Activated naive CD4-positive, alpha-beta T cell treated with Interleukin-2 at 50 U/mL for 16 hours (primary cell): ENCODE measurements at places on chromosomes 1 and 21.

DNA sequence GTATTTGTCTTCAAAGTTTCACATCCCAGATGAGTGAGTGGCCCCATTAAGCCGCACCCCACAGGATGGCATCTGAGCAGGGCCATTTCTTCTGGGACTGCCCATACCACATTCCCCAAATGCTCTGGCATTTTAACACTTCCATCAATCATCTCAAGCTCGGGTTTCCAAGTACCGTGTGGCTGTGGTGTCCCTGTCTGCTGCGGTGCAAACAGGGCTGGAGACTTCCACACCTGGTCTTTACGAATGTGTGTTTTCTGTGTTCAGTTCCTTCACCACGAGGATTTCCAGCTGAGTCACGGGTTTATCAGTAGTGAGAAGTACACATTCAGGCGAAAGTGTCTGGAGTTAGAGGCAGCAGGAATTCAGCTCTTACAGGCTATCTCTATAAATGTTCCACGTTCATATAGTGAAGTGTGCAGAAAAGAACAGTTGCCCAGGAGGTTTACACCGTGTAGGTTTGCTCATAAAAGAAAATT, 195.2 kb downstream of the RHOU start:
- DNase-seq = no peak

GRCh38 chr1:210441028-210441427, 112.3 kb downstream of the HHAT start:
- DNase-seq = no peak

DNA sequence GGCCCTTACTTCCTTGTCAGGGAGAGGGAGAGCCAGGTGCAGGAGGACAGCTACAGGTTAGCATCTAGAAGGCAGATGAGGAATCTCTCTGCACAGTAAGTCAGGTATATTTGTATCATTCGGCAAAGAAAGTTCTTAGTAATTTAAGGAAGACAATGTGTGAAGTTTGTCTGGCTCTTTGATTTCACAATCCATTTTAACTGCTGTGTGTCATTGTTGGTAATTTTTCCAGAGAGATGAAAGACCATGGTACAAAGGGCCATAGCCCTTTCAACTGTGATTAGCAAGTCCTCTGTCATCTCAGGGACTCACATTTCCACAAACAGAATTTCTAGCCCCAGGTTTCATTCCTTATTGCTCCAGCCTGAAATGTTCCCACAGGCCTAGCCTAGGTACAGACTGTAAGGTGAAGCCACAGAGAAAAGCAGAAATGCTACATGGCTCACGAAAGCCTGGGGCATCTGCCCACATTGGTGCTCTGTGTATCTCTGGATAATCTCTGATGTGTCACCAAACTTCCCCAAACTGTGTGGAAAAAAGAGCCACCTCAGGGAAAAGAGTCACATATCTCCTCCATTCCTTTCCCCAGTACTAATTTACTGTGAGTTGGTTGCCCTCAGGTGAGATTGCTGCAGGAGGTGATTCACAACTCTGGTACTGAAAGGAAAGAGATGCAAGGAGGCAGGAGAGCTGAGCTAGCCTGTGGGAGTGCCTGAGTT, 70.6 kb downstream of the SYT6 start:
- DNase-seq = no peak

DNA sequence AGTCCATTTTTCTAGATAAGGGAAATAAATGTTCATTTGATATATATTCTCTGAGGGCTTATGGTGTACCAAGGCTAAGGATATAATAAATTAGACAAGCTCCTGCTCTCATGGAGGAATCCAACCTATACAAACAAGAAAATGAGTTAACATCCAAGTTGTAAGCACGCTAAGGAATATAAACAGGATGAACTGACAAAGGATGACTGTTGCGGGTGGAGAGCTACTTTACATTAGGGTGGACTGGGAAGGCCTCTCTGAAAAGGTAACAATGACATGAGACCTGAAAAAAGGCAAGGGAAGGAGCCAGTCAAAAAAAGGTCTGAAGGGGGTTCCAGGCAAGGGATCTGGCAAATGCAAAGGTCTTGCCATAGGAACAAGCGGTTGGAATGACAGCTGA, 3.1 kb downstream of the BCAR3 start:
- no peak for DNase-seq

GRCh38 chr1:150110116-150110515, 39.6 kb upstream of the PLEKHO1 start:
- no peak for DNase-seq

DNA sequence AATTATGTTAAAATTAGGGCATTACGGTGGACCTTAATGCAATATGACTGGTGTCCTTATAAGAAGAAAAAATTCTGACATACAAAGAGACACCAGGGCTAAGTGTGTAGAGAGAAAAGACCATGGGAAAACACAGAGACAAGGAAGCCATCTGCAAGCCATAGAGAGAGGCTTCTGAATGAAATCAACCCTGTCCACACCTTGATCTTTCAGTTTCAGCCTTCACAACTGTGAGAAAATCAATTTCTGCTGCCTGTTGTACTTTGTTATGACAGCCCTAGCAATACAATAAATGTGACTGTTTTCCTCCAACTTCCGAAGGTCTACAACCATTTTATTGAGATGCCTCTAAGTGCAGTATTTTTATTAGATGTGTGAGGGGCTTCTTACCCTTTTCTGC, 1407.2 kb downstream of the MRPL39 start:
- DNase-seq = no peak

GRCh38 chr1:240149484-240150094, 57.9 kb downstream of the FMN2 start:
- no peak for DNase-seq

DNA sequence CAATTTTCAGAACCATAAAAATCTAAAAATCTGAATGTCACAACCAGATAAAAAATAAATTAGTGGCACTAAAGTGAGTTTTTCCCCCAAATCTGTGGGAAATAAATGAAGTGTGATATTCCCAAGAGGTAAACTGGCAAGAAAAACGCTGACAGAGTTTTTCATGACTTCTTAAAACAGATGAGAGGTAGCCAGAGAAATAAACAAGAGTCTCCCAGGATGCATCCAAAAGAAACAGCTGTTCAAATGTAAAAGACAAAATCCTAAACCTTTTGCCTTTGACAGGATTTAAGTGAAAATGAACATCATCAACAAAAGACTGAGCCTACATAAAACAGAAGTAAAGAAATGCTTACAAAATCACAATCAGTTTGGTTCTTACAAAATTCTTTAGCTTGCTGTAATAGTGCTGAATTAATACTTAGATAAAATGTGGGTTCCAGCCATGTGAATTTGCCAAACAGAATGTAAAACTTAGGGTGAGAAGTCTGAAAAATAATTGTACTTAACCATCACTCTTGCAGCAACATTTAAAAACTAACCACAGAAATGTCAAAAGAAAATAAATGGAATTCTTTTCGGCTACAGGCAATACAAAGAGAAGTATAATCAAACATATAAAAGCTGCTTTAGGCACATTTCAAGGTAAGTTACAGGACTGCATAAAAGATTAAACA, 133.6 kb downstream of the EIF4G3 start:
- DNase-seq = no peak

- no peak for DNase-seq
Observed at GRCh38 chr1:24878775-24879742, 51.0 kb downstream of the RUNX3 start.

DNA sequence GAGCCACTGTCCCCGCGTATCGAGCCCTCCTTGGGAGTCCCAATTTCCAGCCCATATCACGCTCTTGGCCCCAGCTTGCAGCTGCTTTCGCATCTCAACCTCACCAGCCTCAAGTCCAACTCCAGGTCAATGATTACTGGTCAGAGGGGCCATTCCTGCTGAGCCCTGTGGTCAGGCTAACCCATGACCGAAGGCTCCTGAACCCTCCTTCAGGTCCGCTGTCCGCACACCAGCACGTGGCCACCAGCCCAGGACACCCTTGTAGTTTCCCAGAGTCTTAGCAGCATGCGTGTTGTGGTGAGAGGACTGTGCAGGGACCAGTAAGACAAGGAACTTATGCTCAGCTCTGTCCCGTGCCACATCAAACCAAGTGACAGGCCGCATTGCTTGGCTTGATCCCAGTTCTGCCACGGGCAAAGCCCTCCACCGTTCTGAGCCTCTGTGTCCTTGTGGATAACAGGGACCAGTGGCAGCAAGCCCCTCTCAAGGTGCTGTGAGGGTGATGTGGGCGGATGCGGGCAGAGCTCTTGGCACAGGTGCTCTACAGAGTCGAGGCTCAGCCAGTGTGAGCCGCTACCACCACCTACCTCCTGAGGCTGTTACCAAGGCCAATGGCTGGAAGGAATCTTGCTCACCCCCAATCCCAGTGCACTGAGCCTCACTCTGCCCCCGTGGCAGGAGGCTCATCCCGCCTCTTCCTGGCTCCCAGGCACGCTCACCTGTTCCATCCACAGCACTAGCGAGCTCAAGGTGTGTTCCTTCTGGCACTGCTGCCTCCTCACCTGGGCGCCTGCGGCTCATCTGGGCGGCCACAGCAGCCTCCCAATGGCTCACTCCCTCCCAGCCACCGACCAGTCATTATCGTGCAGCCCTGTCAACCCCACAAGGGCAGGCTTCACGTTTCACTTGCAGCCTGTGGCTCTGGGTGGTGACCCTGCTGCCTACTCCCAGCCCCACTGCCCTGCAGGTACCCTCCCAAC, 20.4 kb downstream of the KRTAP10-1 start:
- no peak for DNase-seq

- DNase-seq = peak; percentile 84
Observed at GRCh38 chr1:111203681-111204200, 3.3 kb upstream of the DENND2D start.

- DNase-seq = no peak
Observed at GRCh38 chr1:59703226-59703917, 111.4 kb upstream of the HOOK1 start.

DNA sequence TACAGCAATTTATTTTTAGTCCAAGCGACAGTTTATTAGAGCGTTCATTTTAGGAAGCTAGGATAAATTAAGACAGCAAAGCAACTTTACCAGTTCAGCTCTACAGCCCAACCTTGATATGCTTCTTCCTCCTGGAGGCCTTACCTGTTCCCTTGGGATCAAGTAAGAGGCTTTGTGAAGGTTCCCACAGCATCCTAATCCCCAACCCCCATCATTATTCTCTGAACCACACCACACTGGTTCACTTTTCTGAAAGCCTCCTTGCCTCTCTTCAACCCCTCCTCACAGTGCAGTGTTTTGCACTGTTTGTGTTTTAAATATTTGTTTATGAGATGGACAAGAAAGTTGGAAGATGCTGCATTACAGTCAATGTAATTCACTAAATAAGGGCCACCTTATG, 126.3 kb upstream of the CXADR start:
- DNase-seq = no peak

DNA sequence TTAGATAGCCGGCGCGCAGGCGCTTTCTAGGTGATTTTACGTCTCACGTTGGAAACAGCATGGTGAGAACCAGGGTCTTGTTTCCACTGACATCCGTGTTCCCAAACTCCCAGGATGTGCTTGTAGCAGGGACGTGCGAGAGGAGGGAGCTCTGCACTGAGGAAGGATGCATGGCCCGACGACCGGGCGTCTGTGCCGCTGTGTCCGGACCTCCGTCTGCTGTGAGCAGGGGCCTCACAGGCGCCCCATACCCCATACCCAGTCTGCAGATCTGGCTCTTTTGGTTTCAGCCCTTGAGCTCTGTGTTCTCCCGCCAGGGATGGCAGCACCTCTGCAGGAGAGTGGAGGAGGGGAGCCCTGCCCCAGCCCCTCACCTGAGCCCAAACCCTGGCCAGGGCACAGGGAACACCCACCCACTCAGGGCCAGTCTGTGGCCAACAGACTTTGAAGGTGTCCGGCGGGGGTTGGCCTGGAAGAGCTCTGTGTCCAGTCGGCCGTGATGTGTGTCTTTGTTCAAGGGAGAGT, 67.2 kb upstream of the COL6A1 start:
- no peak for DNase-seq

DNA sequence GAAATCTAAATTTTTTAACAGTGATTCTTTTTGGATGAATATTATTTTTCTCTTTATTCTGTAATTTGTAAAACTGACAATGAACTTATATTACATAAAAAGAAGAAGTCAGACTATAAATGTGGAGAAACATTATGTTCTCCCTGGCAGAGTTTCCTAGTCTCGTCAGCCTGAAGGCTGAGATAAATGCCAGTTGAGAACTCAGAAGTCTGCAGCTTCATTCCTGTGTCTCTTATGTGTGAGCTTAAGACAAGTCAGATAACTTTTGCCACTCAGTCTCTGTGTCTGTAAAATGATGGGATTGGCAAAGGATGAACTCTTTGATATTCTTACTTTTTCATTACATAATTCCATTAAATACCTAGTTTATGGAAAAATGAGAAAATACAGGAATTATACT, 568.8 kb upstream of the ZRANB2 start:
- DNase-seq = no peak

- DNase-seq = no peak
Observed at GRCh38 chr1:30307182-30307581, 416.2 kb downstream of the MATN1 start.

DNA sequence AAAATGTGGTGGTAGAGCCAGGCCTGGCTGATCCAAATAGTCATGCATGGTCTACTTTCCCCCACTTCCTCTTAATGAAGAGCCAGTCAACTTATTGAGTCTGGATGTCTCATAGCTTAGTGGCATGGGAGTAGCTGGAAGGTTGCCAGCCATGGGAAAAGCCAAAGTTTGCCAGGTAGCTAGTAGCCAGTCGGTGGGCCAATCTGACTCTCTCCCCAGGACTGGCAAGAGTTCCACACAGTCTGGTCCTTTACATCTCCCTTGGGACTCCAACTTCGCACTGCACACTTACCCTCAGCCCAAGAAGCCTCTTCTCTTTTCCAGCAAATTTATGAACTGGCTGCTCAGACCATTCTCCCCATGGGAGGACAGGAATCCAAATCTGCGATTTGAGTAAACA, 8.3 kb downstream of the WARS2 start:
- DNase-seq = no peak

DNA sequence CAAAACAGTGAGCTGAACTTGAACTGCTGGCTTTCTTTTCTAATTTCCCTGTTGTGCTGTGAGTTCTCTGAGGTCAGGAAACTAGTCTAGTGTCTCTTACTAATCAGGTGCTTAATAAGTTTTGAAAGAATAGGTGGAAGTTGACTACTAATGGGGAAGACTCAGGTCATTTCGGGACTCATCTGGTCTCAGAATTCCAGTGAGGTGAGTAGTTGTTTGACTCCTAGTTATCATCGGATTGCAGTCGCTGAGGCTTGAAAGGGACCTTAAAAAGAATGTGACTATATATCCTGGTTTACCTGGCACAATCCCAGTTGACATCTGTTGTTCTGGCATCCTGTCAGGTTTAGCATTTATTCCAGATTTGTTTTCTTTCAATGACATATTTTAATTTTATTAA, 81.4 kb upstream of the SPAG17 start:
- no peak for DNase-seq

- DNase-seq = no peak
Observed at GRCh38 chr1:2187619-2188018, 7.0 kb downstream of the FAAP20 start.
